ENCODE measurements at places on chromosomes 11 and 22. TPM values are rescaled to one million over a fixed set of nuclear protein-coding genes. Genes with fewer than 3 reads are reported as not detected.

CABP2 gene
- total RNA-seq, result not detected

RIC8A gene
- 149 TPM for total RNA-seq

OR10A2 gene
- total RNA-seq, result not detected

NFRKB gene
- total RNA-seq, result 46.8 TPM

SLC22A6 gene
- total RNA-seq, result not detected

OSBP gene
- 41.7 TPM for total RNA-seq

OR51I1 gene
- total RNA-seq, result not detected

TMEM132A gene
- 2.4 TPM for total RNA-seq

MS4A15 gene
- not detected for total RNA-seq

BIRC2 gene
- total RNA-seq, result 33.3 TPM

MLC1 gene
- not detected for total RNA-seq

OOSP3 gene
- total RNA-seq, result not detected

SNX32 gene
- 1.6 TPM for total RNA-seq

TSPAN32 gene
- 2.1 TPM for total RNA-seq

CLDN5 gene
- total RNA-seq, result 0.47 TPM

IGSF9B gene
- total RNA-seq, result 73.6 TPM

LRRC4C gene
- not detected for total RNA-seq

CSNK2A3 gene
- total RNA-seq, result 1.2 TPM

UNC93B1 gene
- total RNA-seq, result 13.9 TPM

RASSF10 gene
- total RNA-seq, result not detected

PNPLA3 gene
- 1.6 TPM for total RNA-seq

TPH1 gene
- total RNA-seq, result 0.49 TPM

PACSIN3 gene
- total RNA-seq, result 14.5 TPM

CYB5R2 gene
- total RNA-seq, result 2.8 TPM

OR52A5 gene
- total RNA-seq, result not detected

CYP2R1 gene
- 13.7 TPM for total RNA-seq

TBX1 gene
- total RNA-seq, result 0.56 TPM

C11orf65 gene
- total RNA-seq, result 0.64 TPM
